Spinal cord (tissue), 10 donors: ENCODE measurements at places on chromosomes 11 and 22. TPM values are rescaled to one million over a fixed set of nuclear protein-coding genes. Genes with fewer than 3 reads are reported as not detected.

The ALDH3B2 gene
- not detected for total RNA-seq

The TPBGL gene
- 0.20 TPM for total RNA-seq

The GAS2 gene
- 52.4 TPM for total RNA-seq

The UBQLN3 gene
- 0.10 TPM for total RNA-seq

The ADORA2A gene
- 18.8 TPM for total RNA-seq

The FAM111B gene
- total RNA-seq: 10.5 TPM

The CTSW gene
- 0.39 TPM for total RNA-seq

The SLCO2B1 gene
- total RNA-seq: 32.2 TPM

The MRGPRX4 gene
- 0.20 TPM for total RNA-seq

The AGBL2 gene
- 7.7 TPM for total RNA-seq

The TIGD3 gene
- 1.4 TPM for total RNA-seq

The ALX4 gene
- 0.30 TPM for total RNA-seq

The MPEG1 gene
- total RNA-seq: 15.0 TPM

The OTOG gene
- under 0.01 TPM for total RNA-seq

The DBX1 gene
- not detected for total RNA-seq

The OR52E6 gene
- not detected for total RNA-seq

The ZNF70 gene
- total RNA-seq: 5.8 TPM

The SYT7 gene
- total RNA-seq: 31.1 TPM
